ENCODE measurements at places on chromosomes 1 and 21.
A peak's percentile ranks its signal among the peaks of the same experiment; 100 is the strongest.

- no peak for DNase-seq
Observed at GRCh38 chr1:7426780-7427604, 344.1 kb upstream of the VAMP3 start.

- DNase-seq: no peak
Observed at GRCh38 chr1:18326211-18326897, 154.4 kb upstream of the KLHDC7A start.

DNA sequence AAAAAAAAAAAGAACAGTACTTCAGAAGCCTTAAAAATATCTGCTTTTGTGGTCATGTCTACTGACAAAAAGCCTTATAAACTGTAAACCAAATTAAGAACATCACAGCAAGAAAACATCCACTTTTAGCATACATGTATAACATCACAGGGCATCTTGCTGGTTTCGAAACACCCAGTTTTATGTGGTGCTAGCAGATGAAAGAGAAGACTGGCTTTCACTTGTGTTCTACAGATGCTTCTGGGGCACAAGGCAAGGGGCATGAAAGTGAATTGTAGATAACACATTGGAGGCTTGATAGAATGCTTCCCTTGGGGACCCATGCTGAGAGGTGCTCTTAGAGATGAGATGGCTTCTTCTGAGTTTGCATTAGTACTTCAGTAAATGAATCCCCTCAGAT lies 543.7 kb upstream of the PKN2 start:
- no peak for DNase-seq

DNA sequence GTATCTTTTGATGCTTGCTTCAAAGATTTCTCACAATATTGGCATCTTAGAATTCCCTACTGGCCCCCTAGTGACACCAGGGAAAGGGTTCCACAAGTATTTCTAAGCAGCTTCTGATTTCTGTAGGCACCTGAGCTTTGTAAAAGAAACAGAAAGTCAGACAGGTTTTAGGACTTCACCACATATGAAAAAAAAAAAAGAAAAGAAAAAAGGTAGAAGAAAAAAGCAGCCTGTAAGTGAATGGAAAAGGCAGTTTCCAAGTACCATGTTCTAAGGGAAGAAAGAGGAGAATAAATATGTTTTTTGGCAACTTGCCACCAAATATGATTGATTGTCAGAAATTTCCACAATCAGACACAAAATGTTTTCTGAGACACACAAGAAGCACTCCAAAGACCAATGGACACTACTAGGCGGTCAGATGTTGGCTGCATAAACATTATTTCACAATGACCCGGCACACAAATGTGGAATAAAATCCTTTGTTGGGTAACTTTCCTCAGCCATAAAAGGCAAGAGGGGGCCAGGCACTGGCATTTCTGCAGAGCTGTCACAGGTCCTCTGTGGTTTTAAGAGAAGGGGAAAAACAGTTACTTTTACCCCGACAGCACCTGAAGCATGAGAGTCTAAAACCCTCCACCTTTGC lies 12.7 kb upstream of the CPLANE2 start:
- peak; percentile 61 for DNase-seq

DNA sequence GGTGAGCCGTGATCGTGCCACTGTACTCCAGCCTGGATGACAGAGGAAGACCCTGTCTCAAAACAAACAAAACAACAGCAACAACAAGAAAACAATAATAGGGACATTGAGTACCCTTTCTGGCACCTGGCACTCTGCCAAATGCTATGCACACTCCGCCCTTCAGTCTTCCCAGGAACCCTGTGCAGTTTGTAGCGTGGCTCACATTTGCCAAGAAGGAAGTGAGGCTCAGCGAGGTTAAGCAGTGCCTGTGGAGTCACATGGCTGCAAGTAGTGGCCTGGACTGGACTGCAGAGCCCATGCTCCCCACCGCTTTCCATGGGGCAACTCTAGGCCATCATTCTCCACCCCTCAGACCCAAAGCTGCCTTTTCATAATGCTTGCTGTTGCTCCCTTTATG lies 5.3 kb upstream of the EVA1B start:
- DNase-seq: peak; percentile 11

DNA sequence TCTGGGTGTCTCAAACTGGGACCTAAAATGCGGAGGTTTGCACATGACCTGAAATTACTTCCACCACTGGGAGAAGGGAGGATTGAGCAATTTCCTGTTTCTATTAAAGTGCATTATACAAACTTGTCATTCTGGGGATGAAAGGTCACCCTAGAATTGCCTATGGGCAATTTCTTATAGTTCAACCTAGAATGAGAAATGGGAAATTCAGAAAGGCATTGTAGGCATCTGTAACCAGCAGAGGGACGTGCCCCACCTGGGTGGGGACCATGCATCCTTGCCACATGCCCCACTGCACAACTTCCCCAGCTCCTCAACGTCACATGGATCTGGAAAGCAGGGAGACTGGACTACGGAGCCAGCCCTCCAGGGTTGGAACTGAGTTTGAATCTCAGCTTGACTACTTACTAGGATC lies 47.0 kb downstream of the MRPL39 start:
- DNase-seq: no peak

- no peak for DNase-seq
Observed at GRCh38 chr1:118339400-118340124, 154.5 kb upstream of the SPAG17 start.

GRCh38 chr21:46211786-46212720 lies 16.5 kb downstream of the LSS start:
- DNase-seq: no peak
